Stimulated activated CD8-positive, alpha-beta memory T cell treated with anti-CD3 and anti-CD28 coated beads, Interleukin-7, amount 100 ng/mL, for 48 hours (primary cell): ENCODE measurements at places on chromosomes 2 and 18.

GRCh38 chr2:224261326-224261725 lies 140.6 kb downstream of the FAM124B start:
- DNase-seq = no peak

DNA sequence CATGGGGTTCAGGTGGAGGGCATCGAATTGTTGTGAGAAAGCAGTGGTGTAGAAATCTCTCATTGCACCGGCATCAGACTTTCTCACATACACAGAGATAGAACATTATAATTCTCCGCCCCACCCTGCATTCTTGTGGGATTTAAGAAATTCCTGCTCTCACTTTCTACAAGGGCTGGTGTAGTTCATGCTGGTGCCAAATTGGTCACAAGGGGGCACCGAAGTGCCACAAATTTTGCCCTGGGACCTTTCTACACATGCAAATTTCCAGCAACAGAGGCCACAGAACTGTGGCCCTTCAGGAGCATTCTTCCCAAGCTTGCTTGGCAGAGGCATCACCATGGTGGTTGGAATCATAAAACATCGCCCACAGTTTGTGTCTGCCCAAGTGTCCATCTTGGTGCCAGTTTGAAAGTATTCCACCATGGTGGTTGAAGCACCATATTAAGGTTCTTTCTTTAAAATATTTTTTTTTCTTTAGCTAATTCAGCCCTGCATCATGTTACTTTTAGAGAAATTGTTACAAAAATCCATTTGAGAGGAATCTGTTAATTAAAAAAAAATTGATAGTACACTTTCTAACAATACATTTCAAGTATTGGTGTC lies 521.2 kb upstream of the FANCL start:
- no peak for DNase-seq

- no peak for DNase-seq
Observed at GRCh38 chr2:70932631-70933230, 3.0 kb upstream of the ATP6V1B1 start.

DNA sequence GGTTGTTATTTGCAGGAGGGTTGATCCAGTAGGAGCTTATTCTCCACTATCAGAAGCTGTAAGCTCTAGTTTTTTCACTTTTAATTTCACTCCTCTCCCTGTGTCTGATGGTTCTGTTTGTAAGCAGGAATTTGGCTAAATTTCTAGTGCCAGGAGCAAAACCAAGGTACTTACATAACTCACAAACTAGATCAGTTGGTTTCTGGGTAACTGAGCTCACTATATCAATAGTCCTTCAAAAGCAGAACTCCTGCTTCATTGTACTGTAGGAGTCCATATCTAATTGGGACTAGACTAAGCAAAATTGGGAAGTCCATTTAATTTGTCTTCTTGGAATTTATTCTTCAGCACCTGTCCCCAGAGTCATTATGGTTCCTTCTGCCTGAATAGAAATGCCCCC lies 20.1 kb upstream of the RAX start:
- no peak for DNase-seq

DNA sequence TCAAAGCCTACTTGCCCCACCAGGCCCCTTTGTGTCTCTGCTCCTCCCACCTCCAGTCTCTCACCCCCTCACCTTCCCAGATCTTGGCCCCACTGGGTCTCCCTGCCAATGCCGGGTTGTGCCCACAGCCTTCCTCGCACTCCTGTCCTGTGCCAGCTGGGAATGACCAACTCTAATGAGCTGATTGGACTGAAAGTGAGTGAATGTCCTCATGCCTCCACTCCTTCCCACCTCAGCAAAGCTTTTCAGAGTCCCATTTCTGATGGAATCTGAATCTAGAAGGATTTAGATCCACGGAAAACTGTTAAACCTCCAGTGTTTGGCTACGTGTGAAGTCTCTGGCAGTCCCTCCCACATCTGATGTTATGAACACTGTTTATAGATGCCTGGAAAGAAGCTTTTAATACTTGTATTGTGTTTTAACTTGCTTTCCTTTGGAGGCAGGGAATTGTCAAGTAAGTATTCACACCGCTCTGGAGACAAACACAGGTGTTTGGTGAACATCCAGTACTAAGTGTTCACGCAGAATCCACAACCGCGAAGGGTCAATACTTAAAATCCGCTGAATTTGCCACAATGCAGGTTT lies 103.9 kb downstream of the RTN4 start:
- DNase-seq = no peak

GRCh38 chr2:113905886-113906285 lies 16.0 kb downstream of the ACTR3 start:
- DNase-seq = no peak

DNA sequence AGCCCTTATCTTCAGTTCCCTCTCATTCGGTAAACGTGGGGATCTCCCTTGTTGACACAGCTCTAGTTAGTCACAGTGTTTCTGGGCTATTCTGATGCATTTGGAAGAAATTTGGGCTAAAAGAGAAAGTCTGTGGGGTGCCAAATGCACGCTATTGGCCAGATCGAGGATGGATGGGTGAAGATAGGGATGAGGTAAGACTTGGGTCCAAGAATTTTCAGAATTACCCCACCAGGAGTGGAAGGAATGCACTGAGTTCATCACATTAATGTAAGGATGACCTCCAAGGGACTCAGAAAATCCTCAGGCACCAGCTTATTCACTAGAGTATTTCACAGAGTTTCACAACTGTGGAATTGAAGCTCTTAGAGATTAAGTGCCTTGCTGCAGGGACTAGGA lies 49.3 kb downstream of the NRP2 start:
- no peak for DNase-seq

DNA sequence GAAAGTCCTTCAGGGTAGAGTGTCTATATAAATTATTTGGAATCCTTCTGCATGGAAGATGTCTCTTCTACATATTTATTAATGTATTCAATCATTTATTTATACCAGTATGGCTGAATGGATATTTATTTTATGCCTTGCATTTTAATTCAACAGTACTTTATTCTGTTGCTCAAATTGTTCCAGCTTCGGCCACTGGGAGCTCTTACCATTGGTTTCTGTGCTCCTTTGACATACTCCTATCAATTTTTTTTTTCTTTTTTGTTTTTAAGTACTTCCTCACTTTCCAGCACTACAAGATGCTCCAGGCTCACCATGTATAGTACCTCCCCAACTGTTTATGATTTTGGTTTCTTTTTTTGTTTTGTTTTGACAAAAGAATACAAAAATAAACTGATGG lies 39.4 kb upstream of the WIPF1 start:
- no peak for DNase-seq

DNA sequence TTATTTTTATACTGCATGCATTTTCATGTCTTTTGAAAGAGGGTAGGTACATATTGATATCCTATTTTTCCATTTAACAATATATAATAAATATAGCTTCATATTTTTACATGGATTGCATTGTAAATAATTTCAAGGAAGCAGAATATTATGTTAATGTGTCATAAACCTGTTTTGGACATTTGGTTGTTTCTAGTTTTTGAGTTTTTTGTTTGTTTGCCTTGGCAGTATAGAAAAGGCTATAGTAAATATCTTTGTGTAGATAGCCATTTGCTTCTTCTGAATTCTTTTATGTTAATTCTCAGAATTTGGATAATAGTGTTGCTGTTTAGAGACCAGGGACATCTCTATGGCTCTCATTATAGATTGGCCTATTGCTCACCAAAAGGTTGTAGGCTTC lies 645.2 kb downstream of the SLC4A3 start:
- no peak for DNase-seq

- no peak for DNase-seq
Observed at GRCh38 chr2:165777522-165778186, 16.4 kb downstream of the GALNT3 start.

DNA sequence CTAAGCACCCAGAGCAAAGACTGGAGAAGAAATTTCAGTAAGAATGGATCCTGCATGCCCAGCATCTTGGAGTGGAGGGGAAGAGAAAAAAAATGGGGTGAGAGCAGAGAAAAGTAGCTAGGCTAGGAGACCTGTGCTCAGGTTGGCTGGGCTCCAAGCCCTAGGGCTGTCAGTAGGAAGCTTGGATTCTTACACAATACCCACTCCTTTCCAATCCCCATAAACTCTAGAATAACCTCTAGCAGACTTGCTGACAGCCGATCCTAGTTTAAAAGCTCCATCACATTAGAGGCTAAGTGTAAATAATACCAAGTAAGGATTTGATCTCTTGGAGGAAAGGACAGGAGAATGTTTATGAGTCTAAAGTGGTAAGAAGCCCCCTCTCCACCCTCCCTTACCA lies 46.2 kb upstream of the NABP1 start:
- DNase-seq = no peak

GRCh38 chr2:20222769-20223406 lies 2.0 kb downstream of the SDC1 start:
- no peak for DNase-seq

- DNase-seq = no peak
Observed at GRCh38 chr2:186653511-186653910, 40.3 kb upstream of the FAM171B start.

DNA sequence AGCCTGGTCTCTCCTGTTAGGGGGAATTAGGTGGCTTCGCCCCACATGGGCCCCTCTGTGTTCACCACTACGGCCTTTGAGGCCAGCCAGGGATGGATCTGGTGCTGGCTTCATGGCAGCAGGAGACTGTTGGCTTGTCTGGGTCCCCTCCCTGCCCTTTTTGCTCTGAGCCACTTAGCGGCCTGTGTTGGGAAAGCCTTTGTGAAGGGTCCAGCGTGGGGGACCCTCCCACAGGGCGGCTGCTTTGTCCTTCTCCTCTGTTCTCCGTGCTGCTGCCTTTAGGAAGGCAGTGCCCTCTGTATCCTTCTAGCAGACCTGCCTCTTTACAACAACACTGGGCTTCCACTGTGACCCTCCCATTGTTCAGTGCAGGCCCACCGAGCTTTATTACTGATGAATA lies 118.4 kb downstream of the TSN start:
- DNase-seq = no peak

GRCh38 chr2:75027886-75028285 lies 69.4 kb downstream of the POLE4 start:
- no peak for DNase-seq

DNA sequence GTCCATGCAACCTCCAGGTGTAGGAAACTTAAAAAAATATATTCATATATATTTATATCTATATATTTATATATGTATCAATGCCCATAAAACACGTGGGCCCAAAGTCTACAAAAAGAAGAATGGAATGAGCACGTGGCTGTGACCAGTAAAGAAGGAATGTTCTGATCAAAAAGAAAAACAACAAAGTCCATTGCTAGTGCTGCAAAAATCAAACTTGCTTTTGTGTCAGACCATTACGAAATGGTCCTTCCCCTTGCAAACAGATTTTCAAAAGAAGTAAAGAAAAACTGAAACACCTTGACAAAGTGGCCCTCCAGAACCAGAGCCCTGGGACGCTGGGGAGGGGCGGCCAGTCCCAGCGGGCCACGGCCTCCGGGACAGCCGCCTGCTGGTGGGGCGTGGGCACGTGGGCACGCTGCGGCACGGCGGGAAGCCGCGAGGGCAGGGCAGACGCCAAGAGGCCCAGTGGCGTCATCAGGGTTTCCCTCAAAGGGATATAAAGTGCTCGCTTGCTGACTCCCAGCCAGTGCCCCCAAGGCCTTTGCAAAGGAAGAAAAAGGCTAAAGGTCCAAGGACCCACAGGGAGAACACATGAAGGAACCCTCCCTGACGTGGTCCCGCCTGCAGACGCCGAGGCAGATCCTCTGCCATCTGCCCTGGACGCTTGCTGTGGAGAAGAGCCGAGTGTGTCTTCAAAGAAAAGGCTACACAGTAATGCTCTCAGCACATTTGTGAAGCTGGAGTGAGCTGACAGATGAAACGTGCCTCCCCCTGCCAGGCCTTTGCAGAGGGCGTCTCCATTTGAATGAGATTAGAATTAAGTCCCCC lies 201.8 kb downstream of the TWIST2 start:
- DNase-seq = no peak

GRCh38 chr2:176390276-176391147 lies 121.3 kb downstream of the MTX2 start:
- DNase-seq = no peak

- DNase-seq = no peak
Observed at GRCh38 chr18:23572012-23572411, 14.3 kb downstream of the NPC1 start.

DNA sequence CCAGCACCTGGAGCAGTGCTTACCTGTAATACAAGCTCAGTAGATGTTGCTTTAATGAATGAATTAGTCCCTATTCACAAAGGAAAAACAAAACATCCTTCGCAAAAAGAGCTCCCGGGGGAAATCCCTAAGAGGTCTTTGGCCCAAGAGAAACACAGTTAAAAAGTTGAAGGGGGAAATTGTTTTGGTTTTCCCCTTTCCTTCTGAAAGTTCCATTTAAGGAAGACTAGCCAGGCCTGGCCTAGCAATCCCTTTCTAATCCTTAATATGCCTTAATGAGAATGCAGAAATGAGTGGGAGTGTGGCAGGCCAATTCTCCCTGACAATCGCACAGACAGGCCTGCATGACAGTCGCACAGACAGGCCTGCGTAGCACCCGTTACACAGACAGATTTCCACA lies 33.5 kb upstream of the REL start:
- no peak for DNase-seq
